ENCODE measurements at places on chromosomes 1 and 21.

GRCh38 chr1:93559045-93559444 is 111.1 kb downstream of the FNBP1L start:
- DNase-seq: no peak

GRCh38 chr1:230186874-230187273 is 119.8 kb downstream of the GALNT2 start:
- DNase-seq: peak; percentile 35

GRCh38 chr1:198678901-198679329 is 40.1 kb downstream of the PTPRC start:
- DNase-seq: no peak

DNA sequence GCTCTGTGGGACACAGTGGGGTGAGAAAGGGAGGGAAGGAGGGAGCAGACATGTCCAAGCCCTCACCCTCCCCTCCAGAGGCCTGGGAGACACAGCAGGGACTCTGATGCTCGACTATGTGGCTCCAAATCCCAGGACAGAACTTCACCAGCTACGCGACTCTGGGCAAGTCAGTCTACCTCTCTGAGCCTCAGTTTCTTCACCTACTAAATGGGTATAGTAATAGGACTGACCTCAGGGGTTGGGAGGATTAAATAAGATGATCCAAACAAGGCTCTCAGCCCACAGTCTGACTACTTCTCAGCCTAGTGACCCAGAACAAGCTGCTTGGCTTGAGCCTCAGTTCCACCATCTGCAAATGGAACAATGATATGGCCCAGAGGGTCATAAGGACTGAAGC is 19.6 kb downstream of the SDC3 start:
- DNase-seq: no peak

- DNase-seq: no peak
Measured at GRCh38 chr1:177340601-177341067, 169.9 kb downstream of the BRINP2 start.

- DNase-seq: peak; percentile 5
Measured at GRCh38 chr1:18643154-18644012, 12.7 kb downstream of the PAX7 start.
